A549 treated with RU486 at 1 μM for 4 hours (cell line): ENCODE measurements at places on chromosomes 4 and X. TPM values are rescaled to one million over a fixed set of nuclear protein-coding genes. Genes with fewer than 3 reads are reported as not detected.

Gene GASK1B
- total RNA-seq = 0.07 to 0.53 TPM (median 0.38 TPM) in 5 replicates

Gene SHOX
- not detected in 5 replicates for total RNA-seq

Gene CXCL13
- not detected in 5 replicates for total RNA-seq

Gene SSX2
- total RNA-seq = not detected in 5 replicates

Gene TMEM150C
- total RNA-seq = 0.67 to 1.4 TPM (median 0.93 TPM) in 5 replicates

Gene MGAT4D
- total RNA-seq = not detected in 5 replicates

Gene CXorf51A
- not detected in 5 replicates for total RNA-seq

Gene TMSB15A
- 0.47 to 1.1 TPM (median 0.97 TPM) in 4 of 5 replicates, not detected in the other for total RNA-seq

Gene ODAM
- total RNA-seq = not detected in 5 replicates

Gene CYTL1
- not detected in 5 replicates for total RNA-seq

Gene REPS2
- total RNA-seq = 0.32 to 0.80 TPM (median 0.56 TPM) in 5 replicates

Gene ITIH6
- total RNA-seq = not detected in 5 replicates

Gene HELT
- total RNA-seq = not detected in 5 replicates

Gene CSAG3
- not detected in 5 replicates for total RNA-seq

Gene SRD5A3
- 5.5 to 10.1 TPM (median 9.4 TPM) in 5 replicates for total RNA-seq

Gene GNRHR
- total RNA-seq = not detected in 5 replicates

Gene TCP11X2
- total RNA-seq = not detected in 5 replicates

Gene GYG2
- total RNA-seq = 3.6 to 5.6 TPM (median 4.3 TPM) in 5 replicates

Gene ATP6AP1
- total RNA-seq = 72.3 to 108 TPM (median 104 TPM) in 5 replicates

Gene ERAS
- total RNA-seq = 0.13 TPM in 1 of 5 replicates, not detected in the others

Gene ASB12
- total RNA-seq = not detected in 5 replicates

Gene DIAPH2
- 2.4 to 5.7 TPM (median 4.3 TPM) in 5 replicates for total RNA-seq

Gene NEUROG2
- 0.06 TPM in 1 of 5 replicates, not detected in the others for total RNA-seq

Gene GYPE
- total RNA-seq = not detected in 5 replicates
